ENCODE measurements at places on chromosomes 4 and X. TPM values are rescaled to one million over a fixed set of nuclear protein-coding genes. Genes with fewer than 3 reads are reported as not detected.

GRCh38 chr4:61296144-61296543 lies 96.0 kb downstream of the ADGRL3 start:
- no peak for DNase-seq

- peak; percentile 72 for DNase-seq
Observed at GRCh38 chr4:128653527-128654444, 155.7 kb upstream of the JADE1 start.

GRCh38 chr4:33772582-33772981 lies 2471.7 kb downstream of the ARAP2 start:
- peak; percentile 23 for DNase-seq

The CPLX1 gene
- 3.1 TPM for polyA plus RNA-seq

Data from renal pelvis (tissue), 12 donors.